ENCODE measurements at places on chromosomes 4 and X. TPM values are rescaled to one million over a fixed set of nuclear protein-coding genes. Genes with fewer than 3 reads are reported as not detected.

The VCX3B gene
- total RNA-seq = not detected

DNA sequence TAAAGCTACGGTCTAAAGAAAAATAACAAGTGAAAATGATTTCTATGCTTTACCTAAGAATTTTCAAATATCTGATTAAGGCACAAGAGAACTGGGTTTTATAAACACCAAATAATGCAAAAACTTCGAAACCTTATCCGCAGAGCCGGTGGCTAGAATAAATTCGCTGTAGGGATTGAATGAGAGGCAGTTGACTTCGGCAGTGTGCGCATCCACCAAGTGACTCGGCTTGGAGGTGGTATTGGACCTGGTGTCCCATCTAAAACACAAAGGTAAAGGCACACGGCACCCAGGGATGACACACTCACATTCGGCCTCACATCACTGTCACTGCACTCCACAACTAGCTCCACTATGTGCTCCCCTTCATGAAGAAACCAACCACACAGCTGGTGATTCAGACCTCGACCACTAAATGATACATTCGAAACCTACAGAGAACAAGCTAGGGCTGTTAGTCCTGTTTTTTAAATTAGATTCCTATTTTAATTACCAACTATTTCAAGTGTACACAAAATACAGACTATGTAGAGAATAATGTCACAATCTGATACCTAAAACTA is 17.5 kb downstream of the RBBP7 start:
- H3K4me1 ChIP-seq = peaks cover 21% of the 10 kb centered on the region
- H3K4me3 ChIP-seq = no peak overlapping the region
- no peak for DNase-seq

The EPGN gene
- total RNA-seq = 2.6 TPM

GRCh38 chr4:1991596-1992434 is 17.0 kb downstream of the NELFA start:
- no peaks in the 10 kb centered on the region for H3K27me3 ChIP-seq
- H3K4me3 ChIP-seq = no peak overlapping the region
- no peaks in the 10 kb centered on the region for H3K4me1 ChIP-seq
- H3K36me3 ChIP-seq = peaks cover 7% of the 10 kb centered on the region

DNA sequence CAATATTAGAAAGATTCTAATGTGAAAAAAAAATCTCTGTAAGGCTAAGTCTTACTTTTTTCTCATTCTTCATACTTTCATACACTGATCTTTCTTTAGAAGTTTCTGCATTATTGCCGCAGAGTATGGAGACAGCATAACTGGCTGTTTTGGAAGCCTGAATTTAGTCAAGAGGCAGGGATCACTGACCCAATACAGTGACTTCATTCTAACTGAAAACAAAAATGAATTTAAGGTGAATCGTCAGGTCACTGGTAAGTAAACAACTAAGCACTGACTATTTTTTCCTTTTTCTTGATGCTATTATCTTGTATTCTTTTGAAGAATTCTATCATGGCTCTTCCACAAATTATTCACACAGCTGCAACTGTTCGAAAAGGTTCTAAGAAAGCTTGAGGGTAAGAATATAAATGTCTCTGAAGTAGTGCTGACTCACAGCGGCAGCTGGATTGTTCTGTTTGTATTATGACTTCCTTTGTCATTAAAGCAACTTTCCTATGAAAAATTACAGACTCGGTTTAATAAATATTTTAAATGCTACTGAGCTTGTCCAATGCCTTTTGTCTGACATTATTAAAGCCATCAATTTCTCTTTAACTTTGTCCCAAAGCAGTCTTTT is 609.3 kb downstream of the FSTL5 start:
- no peak for DNase-seq
- H3K36me3 ChIP-seq = no peaks in the 10 kb centered on the region
- H3K27me3 ChIP-seq = no peaks in the 10 kb centered on the region
- no peaks in the 10 kb centered on the region for H3K4me1 ChIP-seq
- H3K27ac ChIP-seq = no peak overlapping the region
- no peak overlapping the region for H3K4me3 ChIP-seq

DNA sequence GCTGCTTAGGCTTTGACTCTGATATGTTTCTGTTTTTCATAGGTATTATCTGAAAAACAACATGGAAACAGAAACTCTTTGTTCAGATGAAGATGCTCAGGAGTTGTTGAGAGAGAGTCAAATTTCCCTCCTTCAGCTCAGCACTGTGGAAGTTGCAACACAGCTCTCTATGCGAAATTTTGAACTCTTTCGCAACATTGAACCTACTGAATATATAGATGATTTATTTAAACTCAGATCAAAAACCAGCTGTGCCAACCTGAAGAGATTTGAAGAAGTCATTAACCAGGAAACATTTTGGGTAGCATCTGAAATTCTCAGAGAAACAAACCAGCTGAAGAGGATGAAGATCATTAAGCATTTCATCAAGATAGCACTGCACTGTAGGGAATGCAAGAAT is 238.6 kb downstream of the RAPGEF2 start:
- no peak overlapping the region for H3K4me3 ChIP-seq
- no peaks in the 10 kb centered on the region for H3K27me3 ChIP-seq
- peaks cover 36% of the 10 kb centered on the region for H3K36me3 ChIP-seq
- H3K4me1 ChIP-seq = peaks cover 4% of the 10 kb centered on the region
- DNase-seq = no peak
- H3K27ac ChIP-seq = peak overlapping the region; percentile 47

GRCh38 chr4:2800691-2801596 is 8.1 kb downstream of the SH3BP2 start:
- no peak overlapping the region for H3K27ac ChIP-seq
- peak; percentile 48 for DNase-seq
- H3K36me3 ChIP-seq = no peaks in the 10 kb centered on the region
- peaks cover 28% of the 10 kb centered on the region for H3K4me1 ChIP-seq
- H3K4me3 ChIP-seq = no peak overlapping the region

DNA sequence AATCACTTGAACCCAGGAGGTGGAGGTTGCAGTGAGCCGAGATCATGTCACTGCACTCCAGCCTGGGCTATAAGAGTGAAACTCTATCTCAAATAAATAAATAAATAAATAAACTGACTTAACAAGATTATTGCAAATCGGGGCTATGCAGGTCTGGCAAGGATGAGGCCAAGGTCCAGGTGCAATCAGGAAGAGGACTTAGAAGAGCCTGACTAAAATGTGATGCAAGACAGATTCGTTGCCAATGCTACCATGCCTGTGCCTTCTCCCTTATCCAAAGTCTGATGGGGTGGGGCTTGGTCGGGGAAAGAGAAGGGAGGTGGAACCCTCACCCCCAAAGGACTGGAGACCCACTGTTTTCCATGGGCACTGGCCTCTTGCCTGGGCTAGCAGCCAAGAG is 14.7 kb downstream of the ZCCHC13 start:
- H3K36me3 ChIP-seq = no peaks in the 10 kb centered on the region
- no peaks in the 10 kb centered on the region for H3K4me1 ChIP-seq
- no peak overlapping the region for H3K4me3 ChIP-seq

GRCh38 chr4:175386776-175387507 is 425.1 kb downstream of the GPM6A start:
- no peak overlapping the region for H3K4me3 ChIP-seq
- no peaks in the 10 kb centered on the region for H3K27me3 ChIP-seq
- peaks cover 7% of the 10 kb centered on the region for H3K36me3 ChIP-seq
- no peaks in the 10 kb centered on the region for H3K4me1 ChIP-seq

The MAOA gene
- total RNA-seq = 1.8 TPM

DNA sequence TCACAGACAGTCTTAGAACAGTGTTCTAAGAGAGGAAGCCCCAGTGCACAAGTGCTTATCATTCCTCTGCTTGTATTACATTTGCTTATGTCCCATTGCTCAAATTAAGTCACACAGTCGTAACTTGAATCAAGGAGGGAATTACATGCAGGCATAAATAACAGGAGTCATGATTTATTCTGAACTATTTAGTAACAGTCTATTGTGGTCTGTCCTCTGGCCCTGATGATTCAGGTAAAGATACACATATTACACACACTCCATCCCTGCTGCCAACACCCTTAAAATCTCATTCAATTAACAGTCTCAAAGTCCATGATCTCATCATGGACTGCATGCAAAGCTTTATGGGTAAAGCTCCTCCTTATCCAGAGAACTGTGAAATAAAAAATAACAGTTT is 60.1 kb downstream of the GRIA2 start:
- no peaks in the 10 kb centered on the region for H3K36me3 ChIP-seq
- H3K4me3 ChIP-seq = no peak overlapping the region
- H3K27ac ChIP-seq = no peak overlapping the region

The SPARCL1 gene
- total RNA-seq = not detected

The AKAP14 gene
- total RNA-seq = not detected

DNA sequence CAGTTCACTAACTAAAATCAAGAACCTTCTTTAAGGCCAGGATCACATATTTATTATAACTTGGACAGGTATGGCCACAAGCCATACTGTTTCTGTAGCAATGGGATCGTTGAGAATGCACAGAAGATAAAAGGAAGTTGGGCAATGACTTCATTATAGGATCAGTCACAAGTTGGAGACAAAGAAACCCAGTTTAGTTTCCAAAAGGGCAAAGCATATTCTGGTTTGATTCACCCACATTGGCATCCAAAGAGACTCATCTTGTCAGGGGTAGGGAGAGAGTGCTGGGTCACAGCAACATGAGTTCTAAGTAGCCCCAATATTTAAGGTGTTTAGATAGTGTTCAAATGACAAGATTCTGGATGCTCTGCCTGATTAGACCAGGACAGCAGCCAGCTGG is 317.1 kb upstream of the GALNT7 start:
- H3K4me1 ChIP-seq = no peaks in the 10 kb centered on the region
- no peak for DNase-seq
- no peaks in the 10 kb centered on the region for H3K27me3 ChIP-seq
- no peak overlapping the region for H3K27ac ChIP-seq
- H3K4me3 ChIP-seq = no peak overlapping the region
- no peaks in the 10 kb centered on the region for H3K36me3 ChIP-seq

The KLHL4 gene
- total RNA-seq = not detected

The DCLK2 gene
- not detected for total RNA-seq
